ENCODE measurements at places on chromosomes 1 and 21.

DNA sequence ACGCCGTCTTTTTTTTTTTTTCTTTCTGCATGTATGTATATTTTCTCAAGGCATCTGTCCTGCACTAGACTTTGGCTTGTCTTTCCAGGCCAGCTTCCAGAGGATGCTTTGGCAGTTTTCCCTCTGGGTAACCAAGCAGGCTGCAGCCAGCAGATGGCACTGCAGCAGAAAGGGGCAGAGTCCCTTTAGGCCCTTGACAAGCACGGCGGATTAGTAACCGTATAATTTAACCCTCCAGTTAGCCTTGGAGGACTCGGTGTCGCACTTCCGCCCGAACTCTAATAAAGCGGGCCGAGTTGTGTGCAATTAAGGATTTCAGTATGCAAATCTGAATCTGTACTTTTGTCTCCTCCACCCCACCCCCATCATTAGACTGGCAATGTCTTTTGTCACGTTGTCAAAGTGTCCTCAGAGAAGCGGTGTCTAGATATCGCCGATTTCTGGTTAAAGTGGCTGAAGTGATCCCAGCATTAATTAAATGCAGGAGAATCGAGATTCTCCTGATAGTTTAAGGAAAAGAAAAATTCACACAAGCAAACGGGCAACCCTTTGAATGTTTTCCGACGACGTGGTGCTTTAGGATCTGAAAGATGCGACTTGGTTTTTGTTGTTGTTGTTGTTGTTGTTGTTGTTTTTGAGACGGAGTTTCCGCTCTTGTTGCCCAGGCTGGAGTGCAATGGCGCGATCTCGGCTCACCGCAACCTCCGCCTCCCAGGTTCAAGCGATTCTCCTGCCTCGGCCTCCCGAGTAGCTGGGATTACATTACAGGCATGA, 1.1 kb upstream of the TMEM167B start:
- DNase-seq: no peak

DNA sequence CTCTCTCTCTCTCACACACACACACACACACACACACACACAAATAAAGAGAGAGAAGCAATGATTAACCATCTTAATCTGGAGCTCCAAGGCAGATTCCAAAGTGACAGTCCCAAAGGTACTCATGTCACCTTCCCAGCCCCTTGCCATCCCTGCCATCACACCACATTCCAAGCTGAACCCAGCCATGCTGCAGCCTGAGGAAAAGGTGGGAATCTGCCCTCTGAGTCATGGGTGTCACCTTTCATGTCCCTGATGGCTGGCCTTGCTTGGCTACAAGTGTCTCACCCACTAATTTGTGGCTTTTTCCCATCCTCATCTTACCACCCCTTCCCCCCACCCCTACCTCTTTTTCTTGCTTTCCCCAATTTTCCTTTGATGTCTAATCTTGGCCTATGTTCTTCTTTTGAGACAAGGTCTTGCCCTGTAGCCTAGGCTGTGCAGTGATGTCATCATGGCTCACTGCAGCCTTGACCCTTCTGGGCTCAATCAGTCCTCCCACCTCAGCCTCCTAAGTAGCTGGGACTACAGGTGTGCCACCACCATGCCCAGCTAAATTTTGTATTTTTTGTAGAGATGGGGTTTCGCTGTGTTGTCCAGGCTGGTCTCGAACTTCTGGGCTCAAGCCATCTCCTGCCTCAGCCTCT, 3.2 kb downstream of the ANXA9 start:
- DNase-seq: no peak

GRCh38 chr1:206872139-206872538, 6.7 kb downstream of the IL20 start:
- DNase-seq: no peak

DNA sequence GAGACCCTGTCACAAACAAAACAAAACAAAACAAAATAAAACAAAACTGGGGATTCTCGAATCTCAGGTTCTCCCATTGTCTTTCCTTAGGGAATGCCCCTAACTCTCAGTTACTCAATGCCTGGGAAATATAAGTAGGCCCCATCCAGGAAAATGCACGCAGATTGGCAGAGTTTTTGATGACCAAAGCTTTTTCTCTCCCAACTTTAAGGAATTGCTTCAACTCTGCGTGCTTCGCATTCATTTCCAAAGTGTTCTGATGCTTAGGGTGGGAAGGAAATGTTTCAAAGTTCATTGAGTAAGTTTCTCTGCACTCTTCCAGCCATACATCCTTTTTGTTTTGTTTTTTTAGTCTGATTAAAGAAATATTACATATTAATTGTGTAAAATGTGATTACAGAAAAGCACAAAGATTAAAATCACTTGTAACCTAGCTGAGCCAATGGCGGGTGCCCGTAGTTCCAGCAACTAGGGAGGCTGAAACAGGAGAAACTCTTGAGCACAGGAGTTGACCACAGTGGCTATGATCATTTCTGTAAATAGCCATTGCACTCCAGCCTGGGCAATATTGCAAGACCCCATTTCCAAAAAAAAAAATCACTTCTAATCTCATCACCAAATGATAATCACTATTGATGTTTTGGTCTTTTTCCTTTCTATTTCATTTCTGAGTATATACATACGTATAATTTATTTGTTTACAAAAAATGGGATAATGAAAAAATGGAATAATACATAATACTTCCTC, 18.4 kb upstream of the EVI5 start:
- DNase-seq: no peak

DNA sequence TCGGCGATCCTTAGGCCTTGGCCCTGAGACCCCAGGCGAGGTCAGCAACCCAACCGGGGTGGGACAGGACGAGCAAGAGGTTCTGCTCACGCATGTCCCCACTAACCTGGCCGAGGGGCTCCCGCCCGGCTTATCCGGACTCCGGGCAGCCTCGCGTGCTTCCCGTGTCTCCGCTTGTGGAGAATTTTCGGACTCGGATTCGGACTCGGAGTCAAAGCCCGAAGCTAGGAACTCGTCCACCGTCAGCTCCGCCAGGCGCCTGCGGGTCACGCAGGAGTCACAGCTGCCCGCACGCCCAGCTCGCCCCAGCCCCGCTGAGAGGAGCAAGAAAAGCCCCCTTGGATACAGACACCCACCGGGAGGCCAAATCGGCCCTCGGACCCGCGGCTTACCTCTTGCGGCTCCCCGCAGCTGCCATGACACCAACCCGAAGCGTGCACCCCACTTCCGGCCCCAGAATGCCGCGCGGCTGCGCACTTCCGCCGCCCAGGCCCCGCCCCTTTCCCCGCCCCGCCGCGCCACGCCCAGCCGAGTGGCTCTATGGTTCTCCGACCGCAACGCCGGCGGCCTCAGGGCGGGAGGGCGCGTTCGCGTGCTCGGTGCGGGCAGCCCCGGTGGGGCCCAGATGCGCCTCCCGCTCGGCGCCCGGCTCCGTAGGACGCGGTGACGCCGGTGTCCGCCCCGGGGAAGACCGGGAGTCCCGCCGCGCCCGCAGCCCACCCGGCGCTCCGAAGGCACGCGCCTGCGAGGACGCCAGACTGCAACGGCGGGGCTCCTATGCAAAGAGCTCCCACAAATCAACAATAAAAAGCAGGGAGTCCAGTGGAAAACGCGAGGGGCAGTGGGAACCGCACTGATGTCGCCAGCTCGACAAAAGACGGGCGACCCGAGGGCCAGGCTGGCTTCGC, at the start of gene NOC2L:
Gene NOC2L, minus strand, starts transcription at position 434 of the 908 bp plus-strand sequence. Its CDS starts 16 bp downstream, at position 418.
- peak; percentile 57 for DNase-seq

GRCh38 chr21:25490742-25491141, 116.5 kb downstream of the MRPL39 start:
- no peak for DNase-seq

DNA sequence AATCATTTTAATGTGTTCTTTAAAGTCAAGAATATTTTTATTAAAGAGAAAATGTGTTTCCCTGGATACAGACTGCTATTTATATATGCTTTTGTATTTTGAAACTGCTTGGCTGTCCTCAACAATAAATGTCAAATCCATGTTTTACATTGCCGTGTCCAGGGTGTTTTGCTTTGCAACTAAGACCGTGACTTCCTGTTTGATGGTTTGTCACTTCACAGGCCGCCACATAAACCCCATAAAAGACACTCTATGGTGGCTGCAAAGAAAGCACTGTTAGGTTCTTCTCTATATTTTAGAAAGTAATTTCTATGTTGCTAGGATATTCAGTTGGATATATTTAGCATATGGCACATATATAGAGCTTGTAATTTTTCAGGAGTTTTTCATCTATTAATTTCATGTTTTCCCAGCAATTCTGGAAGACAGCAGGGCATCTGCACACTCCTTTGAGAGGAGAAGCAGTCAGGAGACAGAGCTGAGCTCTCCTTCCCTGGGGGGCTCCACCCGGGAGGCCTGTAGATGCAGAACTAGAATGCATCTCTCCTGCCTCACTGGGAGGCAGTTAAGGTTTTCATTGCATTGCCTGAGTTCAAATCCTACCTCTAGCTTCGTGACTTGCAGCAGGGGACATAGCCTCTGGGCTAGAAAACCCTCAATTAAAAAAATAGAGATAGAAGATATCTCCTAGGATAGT, 33.1 kb downstream of the PRDM2 start:
- DNase-seq: no peak

DNA sequence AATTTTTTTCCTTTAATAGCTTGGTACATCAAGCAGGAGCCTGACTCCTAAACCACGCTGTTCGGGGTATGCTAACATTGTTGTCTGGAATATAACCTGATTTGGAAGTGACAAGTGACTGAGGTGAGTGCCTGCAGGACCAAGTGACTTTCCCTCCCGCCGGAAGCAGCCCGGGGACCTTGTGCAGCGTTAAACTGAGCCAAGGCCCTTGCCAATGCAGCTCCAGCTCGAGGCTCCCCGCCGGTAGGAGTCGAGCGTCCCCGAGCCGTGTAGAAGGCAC, 716 bp upstream of the MTARC1 start:
- no peak for DNase-seq

- no peak for DNase-seq
Observed at GRCh38 chr1:16905868-16906702, 10.3 kb downstream of the RNU1-2 start.

DNA sequence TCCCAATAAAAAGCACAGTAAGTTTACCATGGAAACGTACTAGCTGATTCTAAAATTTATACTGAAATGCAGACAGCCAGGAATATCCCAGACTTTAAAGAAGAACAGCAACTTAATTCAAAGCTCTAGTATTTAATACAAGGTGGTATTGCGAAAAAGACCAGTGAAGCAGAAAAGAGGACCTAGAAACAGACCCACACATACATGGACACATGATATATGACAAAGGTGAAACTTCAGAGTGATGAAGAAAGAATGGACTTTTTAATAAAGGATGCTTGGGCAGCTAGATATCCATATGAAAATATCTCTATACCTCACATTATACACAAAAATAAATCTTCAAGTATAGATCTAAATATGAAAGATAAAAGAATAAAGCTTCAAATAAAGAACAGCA, 62.6 kb downstream of the COP1 start:
- DNase-seq: no peak

DNA sequence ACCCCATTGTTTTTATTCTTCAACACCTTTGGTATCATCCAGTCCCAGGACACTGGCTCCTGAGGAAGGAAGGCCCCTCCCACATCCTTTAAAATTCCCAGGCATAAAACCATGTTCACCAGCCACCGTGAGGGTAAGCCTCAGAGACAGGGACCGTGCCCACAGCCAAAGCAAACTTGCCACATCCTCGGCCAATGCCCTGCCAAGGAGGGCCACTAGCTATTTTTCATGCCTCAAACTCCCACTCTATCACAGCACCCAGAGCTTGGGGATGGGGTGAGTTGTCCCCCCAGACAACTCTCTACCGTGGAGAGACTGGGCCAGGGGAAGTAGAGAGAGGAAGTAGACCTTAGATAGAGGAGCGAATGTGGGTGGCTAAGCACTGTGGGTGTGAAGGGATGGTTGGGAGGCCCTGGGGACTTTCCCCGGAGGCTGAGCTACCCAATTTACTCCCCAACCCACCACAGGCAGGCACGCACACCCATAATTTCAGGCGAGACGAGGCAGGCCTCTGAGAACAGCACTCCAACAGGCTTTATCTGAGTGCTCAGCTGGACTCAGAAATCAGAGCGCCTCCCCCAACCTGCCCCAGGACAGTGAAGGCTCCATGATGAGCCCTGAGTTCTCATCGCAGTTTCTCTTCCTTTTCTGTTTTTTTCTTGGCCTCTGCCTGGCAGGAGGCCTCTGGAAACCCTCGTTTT, 15.9 kb upstream of the BTG2 start:
- DNase-seq: no peak

DNA sequence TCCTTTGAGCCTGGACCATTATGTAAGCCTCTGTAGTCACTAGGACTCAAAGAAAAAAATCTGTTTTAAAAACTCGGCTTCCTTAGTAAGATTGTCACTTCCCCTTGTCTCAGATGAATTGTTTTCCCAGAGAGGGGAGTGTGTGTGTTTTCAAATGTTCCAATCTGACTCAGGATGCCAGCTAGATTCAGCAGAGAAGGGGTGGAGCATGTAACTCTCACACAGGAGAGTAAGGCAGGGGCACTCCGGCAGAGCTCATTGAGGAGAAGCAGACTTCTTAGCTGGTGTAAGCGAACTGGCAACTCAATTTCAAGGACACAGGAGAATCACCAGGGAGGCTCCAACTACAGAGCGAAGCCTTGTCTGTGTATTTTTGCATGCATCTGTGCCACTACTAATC, 623.2 kb downstream of the LMO4 start:
- no peak for DNase-seq

DNA sequence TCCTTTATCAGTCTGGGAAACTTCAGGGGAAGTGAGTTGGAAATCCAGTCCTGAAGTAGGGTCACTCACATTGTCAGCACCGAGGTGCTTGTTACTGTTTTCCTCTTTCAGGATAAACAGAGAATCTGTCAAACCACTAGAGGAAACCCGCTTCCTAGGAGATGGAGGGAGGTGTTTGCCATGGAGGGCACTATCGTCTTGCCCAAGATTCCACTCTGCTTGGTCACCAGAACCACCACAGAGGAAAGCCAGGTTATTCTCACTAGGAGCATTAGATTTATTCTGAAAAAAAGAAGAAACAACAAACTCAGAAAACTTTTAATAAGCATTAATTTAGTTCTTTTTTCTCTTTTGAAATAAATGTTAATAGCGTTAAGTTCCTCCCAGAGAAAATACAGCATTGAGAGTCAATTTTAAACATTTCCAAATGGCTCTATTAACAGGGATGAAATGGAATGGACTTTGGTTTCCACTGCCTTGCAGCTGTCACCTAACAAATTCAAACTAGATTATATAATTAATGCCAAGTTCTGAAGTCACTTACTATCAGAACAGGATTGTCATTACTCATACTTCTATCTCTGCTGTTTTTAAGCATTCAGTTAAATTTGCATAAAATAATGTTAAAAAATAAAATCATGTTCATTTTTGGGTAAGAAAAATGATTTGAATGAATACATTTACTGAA, 242.8 kb downstream of the CRB1 start:
- no peak for DNase-seq

- no peak for DNase-seq
Observed at GRCh38 chr1:70509996-70510876, 99.2 kb downstream of the CTH start.

GRCh38 chr1:238214449-238214848, 323.7 kb upstream of the ZP4 start:
- DNase-seq: no peak

DNA sequence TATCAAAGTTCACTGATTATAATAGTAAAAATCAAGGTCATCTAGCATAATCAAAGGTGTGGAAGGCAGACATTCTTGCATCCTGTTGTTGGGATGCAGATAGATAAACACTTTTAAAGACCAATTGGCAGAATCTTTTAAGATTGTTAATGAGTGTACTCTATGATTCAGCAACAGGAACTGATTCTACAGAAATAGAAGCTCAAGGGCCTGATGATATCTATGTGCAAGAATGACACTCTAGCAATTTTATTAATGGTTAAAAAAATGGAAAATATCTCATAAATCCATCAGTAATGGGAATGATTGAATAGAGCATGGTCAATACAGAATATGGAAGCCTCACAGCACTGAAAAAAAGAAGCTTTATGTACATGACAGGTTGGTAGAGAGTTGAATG, 2.2 kb upstream of the ATP1A4 start:
- no peak for DNase-seq

GRCh38 chr1:173937062-173937461, 19.9 kb upstream of the SERPINC1 start:
- no peak for DNase-seq
